Kasumi-1 (cell line): ENCODE measurements at places on chromosomes 6 and 20.

- no peak for DNase-seq
Measured at GRCh38 chr6:110329714-110330436, 28.3 kb downstream of the METTL24 start.

- no peak for DNase-seq
Measured at GRCh38 chr6:118335325-118335816, 212.7 kb upstream of the PLN start.

GRCh38 chr6:9647599-9647998 is 767.3 kb downstream of the TFAP2A start:
- DNase-seq, result no peak

GRCh38 chr20:41139227-41140093 is 2.1 kb downstream of the PLCG1 start:
- DNase-seq, result no peak

DNA sequence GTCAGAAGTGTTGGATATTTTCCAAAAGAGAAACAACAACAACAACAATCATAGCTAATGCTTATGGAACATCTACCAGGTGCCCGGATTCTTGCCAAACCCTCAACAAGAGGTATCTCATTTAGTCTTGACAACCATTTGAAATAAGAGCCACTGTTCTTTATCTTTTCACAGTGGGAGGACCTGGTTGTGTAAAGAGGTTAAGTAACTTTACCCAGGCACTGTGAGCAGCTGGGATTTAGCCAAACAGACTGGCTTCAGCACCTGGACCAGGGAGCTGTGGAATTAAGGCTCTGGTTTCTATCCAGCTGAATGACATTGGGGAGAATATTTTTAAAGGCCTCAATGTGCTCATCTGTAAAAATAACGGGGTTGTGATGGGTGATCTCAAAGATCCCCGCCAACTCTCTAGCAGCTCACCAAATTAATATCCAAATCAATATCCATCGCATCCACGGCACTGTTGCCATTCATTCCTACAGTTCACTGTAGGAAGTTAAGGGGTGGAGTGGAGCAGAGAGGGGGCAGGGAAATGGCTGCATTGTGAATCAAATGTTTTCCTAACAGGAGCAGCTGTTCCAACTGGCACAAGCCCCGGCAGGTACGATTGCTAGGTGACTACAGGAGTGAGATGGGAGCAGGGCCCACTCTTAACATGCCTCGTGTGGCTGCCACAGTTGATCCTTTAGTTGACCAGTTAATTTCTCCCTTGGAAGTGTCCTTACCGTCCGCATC is 61.8 kb downstream of the GCNT2 start:
- DNase-seq, result no peak

GRCh38 chr20:63159826-63160640 is 55.9 kb downstream of the YTHDF1 start:
- no peak for DNase-seq

GRCh38 chr6:20178327-20178726 is 33.9 kb downstream of the MBOAT1 start:
- no peak for DNase-seq

DNA sequence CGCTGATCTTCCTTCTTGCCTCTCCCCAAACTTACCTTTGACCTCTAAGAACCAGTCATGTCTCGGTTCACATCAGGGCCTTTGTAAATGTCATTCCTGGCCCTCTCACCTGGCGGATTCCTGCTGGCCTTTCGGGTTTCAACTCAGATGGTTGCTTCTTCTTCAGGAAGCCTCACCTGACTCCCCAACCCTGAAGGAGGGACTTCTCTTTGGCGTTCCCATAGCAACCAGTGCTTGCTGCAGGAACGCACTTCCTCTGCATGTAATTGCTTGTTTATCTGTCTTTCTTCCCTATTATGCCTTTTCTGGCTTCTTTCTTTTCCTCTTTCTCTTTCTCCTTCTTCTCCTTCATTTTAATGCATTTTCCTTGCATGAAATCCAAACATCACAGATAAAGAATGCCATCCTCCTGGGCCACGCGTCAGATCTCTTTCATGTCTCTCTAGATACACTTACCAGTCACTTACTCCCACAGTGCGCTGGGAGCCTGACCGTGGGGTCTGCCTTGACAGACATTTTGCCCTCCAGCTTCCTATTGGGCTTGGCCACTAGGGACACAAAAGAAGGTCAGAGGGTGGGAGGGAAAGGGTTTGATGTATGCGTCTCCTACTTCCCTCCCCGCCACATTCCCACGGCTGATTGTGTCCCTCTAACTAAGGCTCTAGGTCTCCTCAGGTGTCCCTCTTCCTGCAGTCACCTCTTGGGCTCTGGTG is 295.7 kb upstream of the TSHZ2 start:
- DNase-seq, result no peak

DNA sequence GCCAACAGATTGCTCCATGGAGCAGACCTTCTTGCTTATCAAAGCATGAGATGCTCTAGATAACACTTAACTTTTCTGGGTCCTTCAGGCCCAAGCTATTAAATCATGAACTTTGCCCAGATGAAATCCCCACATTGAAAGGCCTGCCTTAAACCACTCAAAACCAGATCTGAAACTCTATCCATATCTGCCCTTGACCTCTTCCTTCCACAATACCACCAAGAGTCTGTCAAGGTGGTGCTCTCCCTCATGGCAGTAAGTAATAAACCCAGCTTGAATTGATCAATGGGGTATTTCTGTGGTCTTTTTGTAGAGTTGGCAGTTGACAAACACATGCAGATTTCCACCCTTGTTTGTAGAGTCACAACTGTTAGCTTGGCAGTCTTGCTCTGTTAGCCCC is 135.5 kb downstream of the ISM1 start:
- no peak for DNase-seq

- DNase-seq, result no peak
Measured at GRCh38 chr6:170117111-170117972, 173.5 kb downstream of the DLL1 start.

DNA sequence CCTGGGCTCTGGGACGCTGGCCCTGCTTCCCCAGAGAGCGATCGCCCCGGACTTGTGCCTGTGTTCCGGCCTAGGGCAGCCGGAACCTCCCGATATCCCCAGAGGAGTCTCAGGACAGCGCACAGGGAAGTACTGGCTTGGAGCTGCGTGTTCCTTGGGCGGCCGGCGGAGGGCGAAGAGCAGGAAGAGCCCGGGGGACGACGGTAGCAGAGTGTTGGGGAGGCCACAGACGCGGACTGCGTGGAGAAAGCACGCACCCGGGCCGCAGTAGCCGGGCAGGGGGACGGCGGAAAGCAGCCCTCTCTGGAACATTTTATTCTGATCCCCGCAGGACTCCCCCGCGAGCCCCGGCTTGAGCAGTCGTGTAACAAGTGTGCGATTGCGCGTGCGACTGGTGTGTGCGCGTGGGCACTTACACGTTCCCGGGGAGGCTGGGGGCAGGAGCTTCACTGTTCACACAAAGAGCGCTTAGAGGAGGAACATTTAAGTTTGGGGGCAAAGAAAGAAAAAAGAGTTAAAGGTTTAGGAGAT is 36.1 kb downstream of the NCR2 start:
- DNase-seq, result peak; percentile 60

DNA sequence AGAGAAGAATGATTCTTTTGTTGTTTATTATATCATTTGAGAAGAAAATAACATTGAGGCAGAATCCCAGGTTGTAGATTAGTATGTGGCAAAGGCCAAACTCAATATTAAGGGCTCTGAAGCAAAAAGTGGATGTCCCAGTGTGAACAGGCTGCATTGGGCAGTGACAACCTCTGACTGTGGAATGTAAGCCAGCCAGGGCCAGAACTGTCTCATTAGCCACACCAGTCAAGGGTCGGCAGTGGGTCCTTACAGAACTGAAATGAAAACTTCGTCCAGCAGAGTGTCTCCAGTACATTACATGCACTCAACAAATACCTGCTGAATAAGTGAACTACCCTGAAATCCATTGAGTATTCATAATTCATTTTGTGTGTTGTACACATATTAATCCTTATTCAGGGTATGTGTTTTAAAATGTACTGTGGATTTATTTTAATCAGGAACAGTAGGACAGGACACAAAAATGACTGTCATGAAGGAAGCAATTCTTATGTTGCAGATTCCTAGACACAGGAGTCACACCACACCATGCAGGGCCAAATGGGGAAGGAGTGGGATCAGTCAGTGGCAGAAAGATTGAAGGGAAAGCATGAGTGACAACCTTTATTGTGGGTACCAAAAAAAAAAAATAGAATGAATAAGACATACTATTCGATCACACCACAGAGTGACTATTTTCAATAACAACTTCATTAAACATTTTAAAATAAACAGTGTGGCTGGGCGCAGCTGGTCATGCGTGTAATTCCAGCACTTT is 64.9 kb upstream of the UTRN start:
- DNase-seq, result no peak
